ENCODE measurements at places on chromosomes 1 and 21.
A peak's percentile ranks its signal among the peaks of the same experiment; 100 is the strongest.

- no peak for DNase-seq
These were observed 55.5 kb downstream of the CD46 start for GRCh38 chr1:207807326-207807689.

DNA sequence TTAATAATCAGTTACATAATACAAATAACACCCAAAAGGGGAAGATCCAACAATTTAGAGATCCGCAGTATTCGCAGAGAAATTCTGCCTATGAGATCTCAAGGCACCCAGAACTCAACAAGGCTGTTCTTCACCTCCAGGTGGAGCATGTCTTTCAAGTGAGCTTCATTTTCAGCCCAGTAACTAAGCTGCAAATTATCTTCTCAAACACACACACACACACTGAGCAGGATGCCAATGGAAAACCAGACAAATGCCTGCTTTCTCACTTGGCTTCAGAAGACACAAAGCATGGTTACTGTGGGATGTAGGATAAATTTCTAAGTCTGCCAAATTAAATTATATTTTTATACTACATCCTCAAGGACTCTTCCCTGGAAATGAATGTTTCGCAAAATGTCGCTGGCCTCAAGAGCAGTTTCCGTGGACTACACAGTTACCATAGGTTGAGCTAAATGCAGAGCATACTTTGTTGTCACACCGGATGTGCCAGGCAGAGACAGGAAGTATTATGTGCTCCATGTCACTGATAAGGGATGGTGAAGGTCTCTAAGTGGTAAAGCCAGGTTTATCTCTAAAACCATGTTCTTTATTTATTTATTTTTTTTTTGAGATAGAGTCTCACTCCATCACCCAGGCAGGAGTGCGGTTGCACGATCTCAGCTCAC lies 30.3 kb downstream of the UBR4 start:
- peak; percentile 47 for DNase-seq

GRCh38 chr1:164726235-164726634 lies 167.3 kb downstream of the PBX1 start:
- DNase-seq = no peak

DNA sequence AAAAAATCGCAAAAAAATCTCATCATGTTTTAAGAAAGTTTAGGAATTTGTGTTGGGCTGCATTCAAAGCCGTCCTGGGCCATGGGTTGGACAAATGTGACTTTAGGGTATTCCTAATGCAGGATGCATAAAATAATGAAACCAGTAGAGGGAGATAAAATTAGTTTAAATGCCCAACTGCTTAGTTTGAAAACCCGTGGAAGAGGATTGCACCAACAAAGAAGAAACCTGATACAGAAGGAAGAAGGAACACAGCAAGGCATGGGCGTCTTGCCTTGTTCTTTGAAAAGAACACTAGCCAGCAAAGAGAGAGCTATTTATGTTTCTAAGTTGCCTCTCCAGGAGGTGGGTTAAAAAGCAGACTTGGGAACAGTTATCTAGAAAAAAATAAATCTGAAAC lies 37.9 kb downstream of the WDR3 start:
- DNase-seq = no peak

- no peak for DNase-seq
These were observed 155.7 kb downstream of the TM2D1 start for GRCh38 chr1:61569303-61569621.

- DNase-seq = peak; percentile 28
These were observed 393 bp downstream of the BLZF1 start for GRCh38 chr1:169368406-169368769.

- DNase-seq = no peak
These were observed 36.3 kb downstream of the TNNI3K start for GRCh38 chr1:74271503-74271902.

- peak; percentile 37 for DNase-seq
These were observed 871 bp downstream of the PINK1 start for GRCh38 chr1:20634065-20634593.

DNA sequence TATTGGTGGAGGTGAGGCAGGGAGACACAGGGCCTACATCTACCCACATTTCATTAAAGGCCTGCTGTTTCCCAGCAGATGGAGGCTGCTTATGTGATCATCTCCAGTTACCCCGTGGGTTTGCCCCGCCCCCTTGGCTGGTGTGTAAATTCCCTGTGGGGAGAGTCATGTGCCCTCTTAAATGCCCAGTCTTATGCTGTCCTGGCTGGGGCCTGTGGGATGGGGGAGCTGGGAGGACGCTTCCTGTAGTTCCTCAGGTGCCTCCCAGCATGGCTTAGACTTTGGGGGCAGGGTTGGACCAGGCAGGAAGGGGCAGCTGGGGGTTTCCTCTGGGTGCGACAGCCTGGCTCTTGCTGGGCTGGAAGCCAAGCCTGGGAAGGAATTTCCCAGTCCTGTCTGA lies 15.5 kb upstream of the CITED4 start:
- no peak for DNase-seq

Data from CD4-positive, alpha-beta T cell treated with Interleukin-6 for 4 hours (primary cell).